Neural crest cell (in vitro differentiated cells): ENCODE measurements at places on chromosomes 2 and 18. TPM values are rescaled to one million over a fixed set of nuclear protein-coding genes. Genes with fewer than 3 reads are reported as not detected.
A peak's percentile ranks its signal among the peaks of the same experiment; 100 is the strongest.

GRCh38 chr2:225458431-225459117 lies 59.1 kb downstream of the NYAP2 start:
- no peak for DNase-seq
- no peaks in the 10 kb centered on the region for H3K4me1 ChIP-seq
- no peaks in the 10 kb centered on the region for H3K27me3 ChIP-seq

- no peaks in the 10 kb centered on the region for H3K4me1 ChIP-seq
These were observed 24.1 kb upstream of the RBMS1 start for GRCh38 chr2:160517731-160518130.

DNA sequence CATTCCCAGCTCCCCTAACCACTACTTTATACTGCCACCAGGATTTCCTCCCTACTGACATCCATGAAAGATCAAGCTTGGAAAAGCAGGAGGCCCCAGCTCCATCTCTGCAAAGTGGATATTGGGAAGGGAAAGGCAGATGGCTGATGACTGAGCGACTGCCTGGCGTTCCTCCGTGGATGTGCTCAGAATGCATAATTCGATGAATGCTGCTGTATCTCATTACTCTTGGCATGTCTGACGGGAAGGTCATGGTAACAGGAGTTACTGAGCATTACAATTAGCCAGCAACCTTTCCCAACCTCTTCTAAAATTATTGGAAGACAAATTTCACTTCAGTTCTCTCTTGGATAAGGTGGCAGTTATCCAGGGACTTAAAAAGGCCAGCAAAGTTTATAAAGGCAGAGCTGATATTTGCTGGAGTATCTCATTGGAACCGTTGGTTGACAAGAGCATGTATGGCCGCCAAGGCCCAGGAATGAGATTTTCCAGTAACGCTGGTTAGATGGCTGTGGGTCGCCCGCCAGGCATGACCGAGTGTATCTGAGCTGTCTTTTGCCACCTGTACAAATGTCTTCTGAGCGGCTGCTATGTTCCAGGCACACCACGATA lies 34.5 kb downstream of the KCNE4 start:
- H3K27ac ChIP-seq: peak overlapping the region; percentile 15
- H3K4me1 ChIP-seq: peaks cover 19% of the 10 kb centered on the region
- H3K27me3 ChIP-seq: no peaks in the 10 kb centered on the region
- H3K36me3 ChIP-seq: no peaks in the 10 kb centered on the region
- no peak overlapping the region for H3K4me3 ChIP-seq
- DNase-seq: peak; percentile 21

DNA sequence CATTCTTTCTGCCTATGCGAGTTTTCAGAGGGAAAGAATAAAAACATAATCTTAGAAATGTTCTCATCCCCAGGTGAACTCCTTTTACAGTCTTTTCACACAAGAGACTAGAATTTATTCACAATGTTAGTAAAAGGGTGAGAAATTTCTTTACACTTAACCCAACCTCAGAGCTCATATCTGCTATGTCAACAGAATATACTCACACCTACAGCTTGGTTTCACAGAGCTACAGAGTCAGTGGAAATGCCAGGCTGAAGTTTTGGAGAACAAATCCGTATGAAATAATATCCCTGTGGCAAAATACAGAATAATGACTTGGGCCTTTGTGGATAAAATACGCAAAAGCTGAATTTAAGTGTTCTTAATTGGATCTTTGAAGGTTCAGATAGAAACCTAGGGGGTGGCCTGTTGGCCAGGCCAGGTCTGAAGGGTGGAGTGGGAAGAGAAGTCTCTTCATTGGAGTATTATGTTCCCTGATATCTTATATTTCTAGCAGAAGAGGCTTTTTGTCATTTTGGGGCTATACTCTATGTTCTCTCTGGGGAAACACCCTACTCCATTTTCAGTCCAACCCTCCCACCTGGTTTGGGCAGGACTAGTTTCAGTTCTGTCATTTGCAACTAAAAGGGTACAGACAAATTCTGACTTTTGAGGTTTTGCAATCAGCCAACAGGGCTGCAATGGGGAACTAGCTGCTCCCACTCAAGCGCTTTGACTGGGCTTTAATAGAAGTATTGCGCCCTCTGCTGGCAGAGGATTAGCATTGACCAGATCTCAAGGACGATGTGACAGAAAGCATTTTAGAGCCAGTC lies 25.7 kb downstream of the FBXO48 start:
- no peaks in the 10 kb centered on the region for H3K4me1 ChIP-seq
- no peaks in the 10 kb centered on the region for H3K36me3 ChIP-seq
- no peak overlapping the region for H3K4me3 ChIP-seq
- H3K27me3 ChIP-seq: peaks cover 14% of the 10 kb centered on the region
- no peak overlapping the region for H3K27ac ChIP-seq

The RAB17 gene
- total RNA-seq: not detected in 2 replicates

The SGO2 gene
- total RNA-seq: 33.1 and 33.5 TPM in 2 replicates

The SERPINB12 gene
- not detected in 2 replicates for total RNA-seq
